CD4-positive, alpha-beta T cell treated with Interleukin-21 for 1 hour (primary cell): ENCODE measurements at places on chromosomes 3 and 15.

GRCh38 chr15:67835297-67836133 lies 4.3 kb downstream of the RNU6-1 start:
- no peak for DNase-seq

DNA sequence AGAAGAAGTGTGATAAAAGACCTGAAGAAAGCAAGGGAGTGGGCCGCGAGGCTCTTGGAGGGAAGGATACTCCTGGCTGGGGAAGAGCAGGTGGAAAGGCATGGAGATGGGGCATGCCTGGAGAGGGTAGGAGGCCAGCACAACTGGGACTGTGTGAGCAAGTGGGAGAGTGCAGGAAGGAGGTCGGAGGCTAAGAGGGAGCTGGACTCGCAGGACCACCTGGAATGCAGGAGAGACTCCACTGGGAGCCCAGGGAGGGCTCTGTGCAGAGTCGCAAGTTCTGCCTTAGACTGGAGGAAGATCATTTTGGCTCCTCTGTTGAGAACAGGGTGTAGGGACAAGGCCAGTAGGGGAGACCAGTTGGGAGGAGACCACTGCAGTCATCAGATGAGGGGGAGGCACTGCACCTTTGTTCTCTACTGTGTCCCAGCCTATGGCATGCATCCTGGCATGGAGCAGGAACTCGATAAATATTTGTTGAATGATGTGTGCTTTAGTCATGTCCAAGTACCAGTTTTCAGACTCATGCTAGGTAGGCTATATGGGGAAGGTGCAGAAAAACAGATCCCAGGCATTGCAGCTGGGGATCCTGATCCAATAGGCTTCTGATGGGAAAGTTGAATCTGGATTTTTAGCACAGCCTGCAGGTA lies 13.7 kb downstream of the FAM107A start:
- DNase-seq = no peak

DNA sequence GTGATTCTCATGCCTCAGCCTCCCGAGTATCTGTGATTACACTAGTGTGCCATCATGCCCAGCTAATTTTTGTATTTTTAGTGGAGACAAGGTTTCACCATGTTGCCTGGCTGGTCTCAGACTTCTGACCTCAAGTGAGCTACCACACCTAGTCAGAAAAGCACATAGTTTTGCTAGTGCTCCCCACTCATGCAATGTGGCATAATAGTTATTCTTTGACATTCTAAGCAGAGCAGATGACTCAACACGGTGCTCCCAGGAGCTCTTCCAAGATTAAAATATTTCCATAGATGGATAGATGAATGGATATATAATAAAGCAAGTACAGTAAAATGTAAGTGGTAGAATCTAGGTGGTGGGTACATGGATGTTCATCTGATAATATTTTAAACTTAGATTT lies 53.1 kb upstream of the GK5 start:
- no peak for DNase-seq

DNA sequence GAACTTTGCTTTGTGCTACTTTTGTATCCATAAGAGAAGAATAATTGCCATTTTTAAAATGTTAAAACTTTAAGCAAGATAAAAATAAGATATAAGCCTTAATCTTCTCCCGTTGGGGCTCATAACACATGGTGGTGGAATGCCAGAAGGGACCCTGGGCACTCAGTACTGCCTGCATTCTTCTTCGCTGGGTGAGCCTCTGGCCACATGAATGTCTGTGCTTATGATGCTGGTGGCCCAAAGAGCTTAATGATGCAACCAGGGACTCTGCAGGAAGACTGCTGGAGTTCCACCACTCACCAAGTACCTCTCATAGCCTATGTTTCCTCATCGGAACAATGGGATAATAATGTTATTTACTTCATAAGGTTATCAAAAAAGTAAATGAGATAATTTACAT lies 103.6 kb downstream of the ERC2 start:
- no peak for DNase-seq

DNA sequence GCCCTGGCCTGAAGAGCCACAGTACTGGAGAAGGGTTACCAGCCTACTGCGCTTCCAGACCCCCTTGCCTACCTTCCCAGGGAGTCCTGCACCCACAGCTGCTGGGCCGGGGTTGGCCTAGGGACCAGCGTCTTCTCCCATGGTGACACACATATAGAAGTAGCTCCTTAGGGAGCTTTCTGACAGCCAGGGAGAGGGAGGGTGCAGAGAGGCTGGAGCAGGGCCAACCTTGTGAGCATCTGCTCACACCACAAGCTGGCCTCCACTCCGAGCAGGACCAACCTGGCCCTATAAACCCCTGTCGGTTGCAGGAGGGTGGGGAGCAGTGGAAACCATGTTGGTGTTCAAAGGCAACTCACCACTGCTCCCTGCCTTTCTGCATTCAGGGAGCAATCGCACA lies 35.2 kb downstream of the SRPRB start:
- no peak for DNase-seq
